Suprapubic skin (tissue), 4 donors: ENCODE measurements at places on chromosomes 3 and 15. TPM values are rescaled to one million over a fixed set of nuclear protein-coding genes. Genes with fewer than 3 reads are reported as not detected.

Gene UBA3
- total RNA-seq, result 46.0 TPM

DNA sequence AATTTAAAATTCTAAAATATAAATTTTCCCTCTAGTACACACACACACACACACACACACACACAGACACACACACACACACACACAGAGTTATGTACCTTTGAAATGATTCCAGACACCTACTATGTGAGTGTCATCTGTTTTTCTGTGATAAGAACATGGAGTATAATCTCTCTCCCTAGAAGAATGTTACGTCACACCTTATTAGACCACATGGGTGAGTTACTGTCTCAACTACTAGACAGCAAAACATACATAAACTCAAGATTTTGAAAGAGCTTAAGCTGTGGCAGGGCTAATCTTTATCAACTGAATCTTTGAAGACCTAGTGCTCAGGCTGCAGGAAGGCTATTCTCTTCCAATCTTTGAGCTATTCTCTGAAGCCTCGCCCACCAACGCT lies 385.9 kb upstream of the BCHE start:
- no peak for DNase-seq

DNA sequence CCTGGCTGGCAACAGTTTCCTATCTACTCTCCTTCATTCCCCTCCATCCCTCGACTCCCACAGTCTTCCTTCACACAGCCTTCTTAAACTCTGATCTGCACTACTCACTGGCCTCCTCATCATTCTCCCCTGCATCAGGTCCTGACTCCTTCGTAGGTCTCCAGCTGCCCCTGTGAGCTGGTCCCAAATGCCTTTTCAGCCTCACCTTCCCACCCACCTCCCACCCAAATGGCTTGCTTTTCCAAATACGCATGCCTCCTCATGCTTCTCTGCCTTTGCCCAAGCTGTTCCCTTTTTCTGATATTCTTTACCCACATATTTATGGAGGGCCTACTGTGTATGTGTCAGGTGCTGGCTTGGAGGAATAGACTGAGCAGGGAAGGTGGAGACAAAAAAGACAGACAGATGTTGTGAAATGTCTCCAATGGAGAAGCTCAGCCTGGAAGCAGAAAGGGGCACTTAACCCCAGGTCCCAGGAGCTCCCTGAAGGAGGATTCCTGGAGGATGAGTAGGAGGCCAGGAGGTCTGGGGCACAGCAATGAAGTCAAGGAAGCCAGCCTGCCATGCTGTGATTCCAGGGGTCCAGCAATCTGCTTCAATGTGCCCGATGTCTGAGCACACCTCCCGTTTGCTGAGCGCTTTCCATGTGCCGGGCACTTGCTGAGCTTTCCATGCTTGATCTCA lies 252.2 kb downstream of the SHQ1 start:
- DNase-seq, result no peak

DNA sequence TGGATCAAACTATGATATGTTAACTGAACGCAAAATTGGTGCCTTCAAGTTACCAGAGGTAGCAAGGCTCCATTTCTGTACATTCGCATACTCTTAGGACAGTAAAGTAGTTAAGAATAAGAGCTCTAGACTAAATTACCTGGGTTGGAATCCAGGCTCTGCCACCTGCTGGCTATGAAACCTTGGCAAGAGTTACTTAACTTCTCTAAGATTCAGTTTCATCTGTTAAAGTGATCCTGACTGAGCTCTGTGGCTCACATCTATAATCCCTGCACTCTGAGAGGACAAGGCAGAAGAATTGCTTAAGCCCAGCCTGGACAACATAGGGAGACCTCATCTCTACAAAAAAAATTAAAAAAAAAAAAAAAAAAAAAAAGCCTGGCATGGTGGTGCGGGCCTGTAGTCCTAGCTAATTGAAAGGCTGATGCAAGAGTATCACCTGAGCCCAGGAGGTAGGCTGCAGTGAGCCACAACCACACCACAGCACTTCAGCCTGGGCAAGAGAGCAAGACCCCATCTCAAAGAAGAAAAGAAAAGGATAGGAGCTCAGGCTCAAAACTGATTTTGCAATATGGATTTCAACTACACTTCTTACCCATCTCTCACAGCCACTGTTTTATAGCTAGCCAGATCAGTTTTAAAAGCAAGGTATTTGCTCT lies 21.3 kb downstream of the GSK3B start:
- no peak for DNase-seq

DNA sequence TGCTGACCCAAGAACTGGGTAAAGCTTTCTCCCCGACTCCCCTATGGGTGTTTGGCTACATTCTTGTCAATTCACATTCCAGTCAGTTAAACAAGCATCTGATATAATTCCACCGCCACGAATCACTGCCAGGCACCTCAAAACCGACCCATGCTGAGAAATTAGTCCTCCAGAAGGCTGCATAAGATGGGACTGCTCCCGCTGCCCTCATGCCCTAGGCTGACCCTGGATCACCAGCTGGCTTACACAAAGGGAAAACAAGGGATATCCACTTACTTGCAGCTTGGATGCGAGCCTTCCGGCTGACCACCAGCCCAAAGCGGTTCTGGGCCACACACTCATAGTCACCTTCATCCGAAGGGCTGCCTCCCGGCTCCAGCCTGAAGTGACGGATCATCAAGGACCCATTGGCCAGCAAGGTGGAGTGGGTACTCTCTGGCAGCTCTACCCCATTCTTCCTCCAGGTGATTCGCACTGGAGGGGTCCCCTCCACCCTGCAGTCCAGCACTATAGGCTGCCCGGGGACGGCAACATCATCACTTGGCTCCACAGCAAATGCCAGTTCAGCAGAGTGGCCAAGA lies 2.9 kb downstream of the IGDCC3 start:
- peak; percentile 40 for DNase-seq

GRCh38 chr3:51110586-51110985 lies 274.5 kb upstream of the MANF start:
- no peak for DNase-seq

DNA sequence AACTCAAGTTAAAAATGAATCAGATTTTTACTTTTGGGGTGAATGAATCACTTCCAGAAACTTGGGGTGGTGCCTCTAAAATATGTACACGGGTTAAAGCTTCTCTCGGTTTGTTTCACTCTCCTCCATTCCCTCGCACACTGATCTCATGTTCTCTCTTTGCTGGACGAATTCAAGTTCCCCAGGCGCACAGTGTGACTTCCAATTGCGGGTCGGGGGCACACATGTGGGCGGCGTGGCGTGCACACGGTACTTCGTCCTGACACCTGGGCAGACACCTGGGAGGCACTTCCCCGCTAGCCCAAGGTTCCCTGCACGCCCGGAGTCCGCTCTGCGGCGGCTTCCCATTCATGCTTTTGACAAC lies 692 bp downstream of the SCAANT1 start:
- no peak for DNase-seq

DNA sequence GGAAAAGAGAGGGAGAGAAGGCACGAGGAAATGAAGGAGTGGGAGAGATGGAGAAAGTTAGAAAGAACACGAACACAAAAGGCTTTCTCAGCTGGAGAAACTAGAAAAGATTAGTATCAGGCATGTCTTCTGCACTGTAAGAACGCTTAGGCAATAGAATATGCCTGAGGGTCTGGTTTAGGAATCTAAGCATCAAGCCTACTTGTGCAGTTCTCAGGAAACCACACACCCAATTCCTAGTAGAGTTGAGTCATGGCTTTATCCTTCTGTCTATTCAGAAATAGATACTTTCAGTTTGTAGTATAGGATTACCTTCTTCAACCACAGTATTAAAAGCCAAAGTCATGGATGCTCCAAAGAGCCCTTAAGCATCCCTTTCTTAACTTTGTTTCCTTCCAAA lies 969.4 kb downstream of the NTRK3 start:
- DNase-seq, result no peak

GRCh38 chr3:9897408-9898372 lies 5.0 kb upstream of the IL17RE start:
- DNase-seq, result no peak

GRCh38 chr3:184561913-184562877 lies 610 bp downstream of the EPHB3 start:
- DNase-seq, result no peak

Gene ILDR1
- 2.1 TPM for total RNA-seq

DNA sequence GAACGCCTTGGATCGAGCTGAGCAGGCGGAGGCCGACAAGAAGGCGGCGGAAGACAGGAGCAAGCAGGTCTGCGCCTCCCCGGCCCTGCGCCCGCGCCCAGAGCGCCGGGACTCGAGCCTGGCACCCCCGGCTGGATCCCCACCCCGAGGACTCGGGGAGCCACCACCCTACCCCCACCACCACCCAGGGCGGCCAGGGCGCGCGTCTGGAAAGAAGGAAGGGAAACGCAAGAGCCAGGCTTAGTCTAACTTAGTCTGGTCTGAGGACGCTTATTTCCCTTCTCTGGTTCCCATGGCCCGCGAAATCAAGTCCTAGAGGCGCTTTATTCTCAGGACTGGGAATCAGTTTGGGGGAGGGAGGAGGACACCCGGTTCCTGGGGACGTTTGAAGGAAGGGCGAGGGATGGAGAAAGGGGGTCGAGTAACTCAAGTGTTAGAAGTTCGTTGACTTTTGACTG lies 359 bp downstream of the TPM1 start:
- DNase-seq, result no peak

DNA sequence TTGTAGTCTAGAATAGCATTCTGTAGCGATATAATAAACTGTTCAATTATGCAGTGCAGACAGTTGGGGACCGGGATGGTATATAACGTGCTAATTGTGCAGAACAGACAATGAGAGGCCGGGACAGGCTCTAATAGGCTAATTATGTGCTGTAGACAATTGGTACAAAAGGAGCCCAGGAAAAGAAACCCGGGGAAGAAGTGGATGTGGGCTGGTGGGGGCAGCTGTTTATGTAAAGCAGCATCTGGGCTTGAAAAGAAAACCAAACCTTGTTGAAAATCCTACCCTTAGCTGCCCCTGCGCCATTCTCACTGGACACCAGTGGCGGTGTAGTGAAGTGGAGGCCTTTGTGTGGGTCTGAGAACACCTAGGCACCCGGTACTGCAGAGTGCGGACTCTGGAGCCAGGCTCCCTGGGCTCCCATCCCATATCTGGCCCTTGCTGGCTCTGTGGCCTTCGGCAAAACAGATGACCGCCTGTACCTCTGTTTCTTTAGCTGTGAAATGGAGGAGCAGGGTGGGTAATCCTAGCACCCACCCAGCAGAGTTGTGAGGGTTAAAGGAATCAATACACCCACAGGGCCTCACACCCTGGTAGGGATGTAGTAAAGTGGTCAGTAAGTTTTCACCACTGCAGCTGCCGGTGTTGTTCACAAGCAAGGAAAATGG lies 51.5 kb downstream of the CMTM6 start:
- DNase-seq, result no peak

GRCh38 chr3:138809500-138810256 lies 25.1 kb downstream of the PIK3CB start:
- no peak for DNase-seq

Gene GPR156
- 0.29 TPM for total RNA-seq
